ENCODE measurements at places on chromosomes 7 and 10.

- no peak for DNase-seq
Observed at GRCh38 chr10:131059881-131060280, 251.6 kb downstream of the TCERG1L start.

DNA sequence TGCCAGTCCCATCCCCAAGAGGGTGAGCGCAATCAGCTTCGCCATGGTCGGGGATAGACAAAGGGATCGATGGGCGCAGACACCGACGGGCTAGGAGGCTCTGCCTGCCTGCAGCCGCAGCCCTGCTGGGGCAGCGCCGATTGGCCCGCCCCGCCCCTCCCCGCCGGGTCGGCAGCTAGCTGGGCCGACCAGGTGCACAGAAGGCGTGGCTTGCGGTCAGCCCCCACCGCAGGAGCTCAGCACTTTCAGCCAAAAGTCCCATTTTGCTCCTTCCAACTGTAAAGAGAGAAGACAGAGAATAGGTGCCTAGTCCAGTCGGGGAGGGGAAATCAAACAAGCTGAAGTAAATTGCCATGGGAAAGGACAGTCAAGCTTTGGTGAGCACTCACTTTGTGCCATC lies at the start of gene PON1:
Gene PON1 (minus strand): TSS at position 102 of the 400 bp plus-strand sequence. CDS start 57 bp downstream, at position 45.
- DNase-seq = peak; percentile 4

- no peak for DNase-seq
Observed at GRCh38 chr7:98956937-98957336, 78.6 kb downstream of the TRRAP start.

- DNase-seq = no peak
Observed at GRCh38 chr7:88169717-88170320, 50.0 kb downstream of the SRI start.

DNA sequence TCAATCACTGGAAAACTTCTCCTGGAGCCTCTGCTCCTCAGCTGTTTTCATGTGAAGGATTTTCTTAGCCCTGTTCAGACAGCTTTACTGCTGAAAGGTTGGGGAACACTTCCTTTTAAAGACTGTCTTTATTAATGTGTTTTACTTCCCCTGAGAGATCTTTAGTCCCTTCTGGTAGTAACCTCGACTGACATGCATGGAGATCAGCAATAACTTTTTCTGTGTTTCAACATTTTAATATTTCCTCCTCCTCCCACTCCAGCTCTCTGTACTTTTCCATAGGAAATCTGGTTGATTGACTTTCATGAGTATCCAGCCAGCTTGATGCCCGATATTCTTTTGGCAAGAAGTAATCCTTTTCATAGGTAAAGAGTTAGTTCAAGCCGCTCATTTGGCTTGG lies 62.7 kb upstream of the STRIP2 start:
- no peak for DNase-seq

- peak; percentile 14 for DNase-seq
Observed at GRCh38 chr7:80231707-80232106, 97.1 kb downstream of the GNAI1 start.

- DNase-seq = no peak
Observed at GRCh38 chr7:43656997-43657396, 72.3 kb downstream of the COA1 start.

- DNase-seq = no peak
Observed at GRCh38 chr10:129394518-129395328, 72.3 kb upstream of the MGMT start.

- no peak for DNase-seq
Observed at GRCh38 chr7:75987026-75987804, 7.2 kb downstream of the TMEM120A start.

- DNase-seq = no peak
Observed at GRCh38 chr7:24297362-24297761, 13.4 kb downstream of the NPY start.

- no peak for DNase-seq
Observed at GRCh38 chr10:77555591-77556212, 81.9 kb downstream of the KCNMA1 start.

DNA sequence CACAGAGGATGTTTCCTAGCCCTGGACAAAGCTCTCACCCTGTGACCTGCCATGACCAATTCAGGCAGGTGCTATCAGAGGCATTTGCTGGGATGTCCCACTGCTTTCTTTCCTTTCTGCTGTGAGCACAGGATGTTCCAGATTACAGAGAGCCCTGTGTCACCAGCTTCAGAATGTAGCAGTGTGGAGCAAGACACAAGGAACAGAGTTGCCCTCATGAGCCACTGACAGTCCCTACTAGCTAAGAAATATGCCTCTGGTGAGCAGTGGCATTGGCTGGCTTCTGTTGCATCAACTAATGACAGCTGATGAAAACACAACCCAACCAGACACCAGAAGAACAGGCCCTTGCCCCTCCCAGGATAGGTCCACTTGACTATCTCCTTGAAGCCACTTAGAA lies 337.2 kb downstream of the TNS3 start:
- DNase-seq = no peak

- no peak for DNase-seq
Observed at GRCh38 chr10:132309471-132309865, 1.7 kb upstream of the STK32C start.

DNA sequence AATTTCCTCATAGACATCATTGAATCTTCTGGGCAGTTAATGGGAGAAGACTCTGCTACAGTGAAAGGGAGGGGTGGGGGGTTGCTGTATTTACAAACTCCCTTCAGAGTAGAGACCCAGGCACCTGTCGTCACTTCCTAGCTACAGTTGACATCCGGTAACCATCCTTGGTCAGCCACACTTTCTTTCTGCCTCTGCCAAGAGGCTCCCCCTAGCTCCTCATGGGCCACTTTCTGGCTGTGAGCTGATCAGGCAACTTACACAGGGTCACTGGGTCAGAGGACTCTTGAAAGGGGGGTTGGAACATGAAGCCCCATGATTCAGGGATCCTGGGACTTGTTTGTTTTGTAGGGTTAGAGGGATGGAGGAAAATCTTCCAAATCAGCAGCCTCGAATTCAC lies 1.2 kb downstream of the TECPR1 start:
- peak; percentile 75 for DNase-seq

DNA sequence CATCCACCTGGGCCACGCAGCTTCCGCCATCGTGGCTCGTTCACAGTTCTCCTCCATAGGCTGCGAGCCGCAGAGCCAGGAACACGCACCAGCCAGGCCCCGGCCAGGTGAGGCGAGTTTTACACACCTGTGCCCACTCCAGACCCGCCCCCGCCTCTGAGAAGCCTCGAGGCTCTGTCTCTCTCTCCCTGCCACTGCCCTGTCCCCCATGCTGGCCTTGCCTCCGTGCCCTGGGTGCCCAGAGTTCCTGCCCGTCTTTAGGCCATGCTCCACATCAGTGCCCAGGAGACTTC lies 142.2 kb downstream of the SLIT1 start:
- no peak for DNase-seq

GRCh38 chr7:106890952-106891351 lies 25.9 kb downstream of the PIK3CG start:
- DNase-seq = no peak

GRCh38 chr7:93226310-93226709 lies at the start of gene HEPACAM2:
Gene HEPACAM2 (minus strand): TSS chr7:93226469.
- no peak for DNase-seq

- no peak for DNase-seq
Observed at GRCh38 chr10:98039690-98040381, 9.4 kb upstream of the CRTAC1 start.

DNA sequence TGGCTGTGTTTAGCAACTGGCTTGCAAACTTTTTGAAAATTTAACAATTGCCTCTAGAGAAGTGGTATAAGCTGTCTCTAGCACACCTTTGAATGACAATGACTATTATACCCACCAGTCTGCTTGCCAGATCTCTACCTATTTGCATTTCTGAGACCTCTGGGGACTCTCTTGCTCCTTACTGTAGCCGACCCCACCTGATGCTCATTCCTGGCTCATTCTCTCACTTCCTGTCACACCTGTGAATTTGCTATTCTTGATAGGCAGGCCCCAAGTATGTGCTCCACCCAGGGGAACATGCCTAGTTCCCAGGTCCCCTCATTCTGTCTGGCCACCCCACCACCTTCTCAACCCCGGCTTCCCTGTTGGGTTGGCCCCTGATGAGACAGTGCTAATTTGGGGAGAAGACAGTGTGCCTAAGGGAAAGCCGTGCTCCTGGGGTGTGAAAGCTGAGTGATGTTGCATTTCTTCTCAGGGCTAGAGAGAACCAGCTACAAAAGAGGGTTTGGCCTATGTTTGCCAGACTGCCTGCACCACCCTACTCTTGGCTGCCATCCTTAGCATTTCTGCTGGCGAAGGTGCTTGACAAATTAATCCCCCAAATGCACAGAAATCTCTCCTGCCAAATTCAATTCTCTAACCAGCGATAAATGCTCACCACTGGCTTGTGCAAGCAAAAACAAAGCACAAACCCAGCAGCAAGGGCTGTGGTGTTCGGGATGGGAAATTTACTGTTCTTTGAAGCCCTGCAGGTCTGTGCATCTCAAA lies 138.2 kb downstream of the RPS24 start:
- no peak for DNase-seq

GRCh38 chr7:36316319-36316718 lies 73.3 kb upstream of the ANLN start:
- no peak for DNase-seq

- DNase-seq = no peak
Observed at GRCh38 chr7:94174375-94174774, 170.2 kb upstream of the BET1 start.

- no peak for DNase-seq
Observed at GRCh38 chr10:93751124-93751523, 6.6 kb upstream of the LGI1 start.

- DNase-seq = no peak
Observed at GRCh38 chr10:1572519-1573333, 164.6 kb downstream of the ADARB2 start.

GRCh38 chr7:120925392-120925791 lies 25.2 kb upstream of the ING3 start:
- no peak for DNase-seq

- DNase-seq = no peak
Observed at GRCh38 chr10:17022466-17022825, 107.2 kb downstream of the CUBN start.
